Activated CD4-positive, alpha-beta T cell treated with anti-CD3 and anti-CD28 coated beads, Interleukin-2, amount 10 ng/mL, durations not matched to agents 24 days and 14 days (primary cell): ENCODE measurements at places on chromosomes 5 and 9. TPM values are rescaled to one million over a fixed set of nuclear protein-coding genes. Genes with fewer than 3 reads are reported as not detected.

Gene ANKRD31
- 0.33 and 0.47 TPM in 2 replicates for total RNA-seq

Gene SLC26A2
- 8.3 and 9.0 TPM in 2 replicates for total RNA-seq

Gene C9
- not detected in 2 replicates for total RNA-seq

Gene GNG10
- total RNA-seq: 30.9 and 31.7 TPM in 2 replicates

Gene CDKN2B-AS1
- 0.42 and 0.78 TPM in 2 replicates for total RNA-seq

Gene SLC36A2
- not detected in 2 replicates for total RNA-seq

Gene GLRA1
- not detected in 2 replicates for total RNA-seq
